Skeletal muscle tissue (tissue), 5 donors: ENCODE measurements at places on chromosomes 4 and X. TPM values are rescaled to one million over a fixed set of nuclear protein-coding genes. Genes with fewer than 3 reads are reported as not detected.

Gene PRKG2
- total RNA-seq, result under 0.01 TPM

Gene PPEF1
- 1.0 TPM for total RNA-seq

Gene PAGE2
- total RNA-seq, result not detected

Gene GYG2
- 7.8 TPM for total RNA-seq

Gene CSAG3
- total RNA-seq, result not detected

Gene SNCA
- total RNA-seq, result 83.0 TPM

Gene ADD1
- 155 TPM for total RNA-seq

Gene SPARCL1
- 116 TPM for total RNA-seq
